ENCODE measurements at places on chromosomes 7 and 10.

DNA sequence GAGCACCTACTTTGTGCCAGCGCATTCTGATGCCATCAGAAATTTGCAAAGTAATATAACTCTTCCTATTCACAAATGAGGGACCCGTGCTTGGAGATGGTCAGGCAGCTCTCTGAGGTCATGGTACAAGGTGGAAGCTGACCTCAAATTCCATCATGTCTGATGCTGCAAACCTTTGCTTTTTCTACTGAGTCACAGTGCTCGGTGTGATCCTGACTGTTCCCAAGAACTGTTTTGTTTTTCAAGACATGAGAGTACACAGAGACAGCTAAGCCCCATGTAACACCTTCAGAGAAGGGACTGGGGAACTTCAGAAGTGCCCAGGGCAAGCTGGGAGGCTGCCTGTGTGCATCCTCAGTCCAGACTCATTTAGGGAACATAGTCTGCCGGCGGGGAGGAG is 111.3 kb downstream of the FRMD4A start:
- DNase-seq: no peak

DNA sequence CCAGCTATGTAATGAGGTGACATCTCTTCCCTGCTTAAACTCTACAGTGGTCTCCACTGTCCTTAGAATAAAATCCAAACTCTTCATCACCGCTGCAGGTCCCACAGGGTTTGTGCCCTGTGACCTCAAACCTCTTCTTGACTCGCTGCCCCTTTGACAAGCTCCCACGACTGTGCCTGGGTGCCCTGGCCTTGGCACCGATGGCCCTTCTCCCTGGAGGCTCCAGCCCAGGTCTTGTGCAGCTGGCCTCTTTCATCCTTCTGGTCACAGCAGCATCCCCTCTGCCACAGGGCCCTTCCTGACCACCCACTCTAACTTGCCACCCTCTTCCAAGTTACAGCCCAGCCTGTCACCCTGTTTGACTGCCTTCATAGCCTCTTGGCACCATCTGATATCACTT is 108.2 kb downstream of the DLG5 start:
- DNase-seq: no peak

DNA sequence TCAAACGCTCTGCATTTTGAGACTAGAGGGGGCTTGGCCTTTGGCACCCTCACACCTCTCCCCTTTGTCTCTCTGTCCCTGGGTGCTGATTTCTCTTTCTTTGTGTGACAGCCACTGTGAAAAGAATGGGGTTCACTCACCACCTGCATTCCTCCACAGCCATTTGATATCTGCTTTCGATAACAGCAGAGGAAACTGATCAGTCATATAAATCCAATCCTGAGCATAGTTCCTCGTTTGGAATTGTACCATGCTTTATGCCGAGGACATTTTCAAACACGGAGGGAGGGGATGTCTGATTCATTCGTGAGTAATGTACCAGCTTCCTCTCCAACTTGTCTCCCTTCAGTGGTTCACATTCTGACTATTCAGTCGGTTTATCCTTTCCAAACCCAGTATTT is 15.8 kb downstream of the MET start:
- DNase-seq: no peak

GRCh38 chr7:20311743-20312042 is 19.0 kb upstream of the ITGB8 start:
- DNase-seq: no peak

- DNase-seq: no peak
Observed at GRCh38 chr7:28477041-28477442, 64.7 kb downstream of the CREB5 start.

DNA sequence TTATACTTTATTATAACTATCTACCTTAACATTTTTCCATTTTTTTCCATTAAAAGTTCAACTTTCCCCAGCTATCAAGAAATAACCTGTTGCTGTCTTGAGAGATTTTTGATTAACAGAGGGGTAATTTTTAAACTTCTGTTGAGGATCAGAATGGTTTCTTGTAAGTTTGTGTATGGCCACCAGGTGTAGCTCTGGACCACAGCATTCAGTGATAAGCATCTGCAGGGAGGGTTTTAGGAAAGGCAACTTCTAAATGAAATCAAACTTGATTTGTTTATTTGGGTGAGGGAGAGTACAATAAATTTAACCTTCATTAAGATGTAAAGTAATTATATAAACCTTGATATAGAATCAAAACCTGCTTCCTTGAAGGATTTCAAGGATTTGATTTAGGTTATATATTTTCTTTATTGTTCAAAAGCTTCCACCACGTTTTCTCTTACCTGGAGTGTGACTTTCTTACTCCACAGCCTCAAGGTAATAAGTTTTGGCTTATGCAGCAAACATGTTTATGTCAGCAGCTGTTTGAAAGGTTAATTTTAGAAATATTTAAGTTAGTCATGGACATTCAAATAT is 153.3 kb downstream of the STK31 start:
- DNase-seq: no peak

GRCh38 chr10:45261946-45262345 is 53.5 kb downstream of the OR13A1 start:
- no peak for DNase-seq

- DNase-seq: no peak
Observed at GRCh38 chr10:103564116-103564501, 70.6 kb downstream of the NEURL1 start.

DNA sequence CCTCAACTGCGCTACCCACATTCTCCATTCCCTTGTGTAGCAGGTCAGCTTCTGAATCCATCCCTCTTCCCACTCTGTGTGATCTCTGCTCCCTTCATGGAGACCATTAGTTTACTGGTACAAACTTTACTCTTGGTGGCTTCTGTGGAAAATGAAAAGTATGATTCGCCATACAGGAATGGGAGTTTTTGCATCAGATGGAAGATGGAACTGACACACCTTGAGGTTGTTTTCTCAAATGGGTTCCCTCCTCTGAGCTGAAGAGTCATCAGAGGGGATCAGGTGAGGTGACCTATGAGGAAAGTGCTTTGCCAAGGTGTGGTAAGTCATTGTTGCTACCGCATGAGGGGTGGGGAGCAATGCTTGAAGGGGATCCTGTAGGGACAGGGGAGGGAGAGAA is 266.8 kb downstream of the INHBA start:
- DNase-seq: no peak

GRCh38 chr10:22667093-22667480 is 47.3 kb downstream of the PIP4K2A start:
- DNase-seq: no peak

DNA sequence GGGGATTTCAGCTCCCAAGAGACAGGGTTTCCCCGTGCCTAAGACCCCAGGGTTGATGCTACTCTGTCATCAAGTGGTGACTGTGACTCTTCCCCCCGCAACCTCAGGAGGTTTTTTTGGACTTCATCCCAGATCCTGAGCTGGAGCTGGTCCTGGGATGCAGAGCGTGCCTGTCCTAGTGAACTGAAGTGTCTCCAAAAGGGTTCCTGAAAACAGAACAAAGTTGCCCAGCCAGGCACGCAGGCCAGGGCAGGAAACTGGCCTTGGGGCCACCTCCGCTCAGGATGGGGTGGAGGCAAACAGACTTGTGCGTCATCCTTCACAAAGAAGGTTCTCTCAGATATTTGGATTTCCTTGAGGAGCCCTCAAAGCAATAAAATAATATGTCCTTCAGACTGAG is 118.9 kb downstream of the ITIH5 start:
- DNase-seq: no peak

DNA sequence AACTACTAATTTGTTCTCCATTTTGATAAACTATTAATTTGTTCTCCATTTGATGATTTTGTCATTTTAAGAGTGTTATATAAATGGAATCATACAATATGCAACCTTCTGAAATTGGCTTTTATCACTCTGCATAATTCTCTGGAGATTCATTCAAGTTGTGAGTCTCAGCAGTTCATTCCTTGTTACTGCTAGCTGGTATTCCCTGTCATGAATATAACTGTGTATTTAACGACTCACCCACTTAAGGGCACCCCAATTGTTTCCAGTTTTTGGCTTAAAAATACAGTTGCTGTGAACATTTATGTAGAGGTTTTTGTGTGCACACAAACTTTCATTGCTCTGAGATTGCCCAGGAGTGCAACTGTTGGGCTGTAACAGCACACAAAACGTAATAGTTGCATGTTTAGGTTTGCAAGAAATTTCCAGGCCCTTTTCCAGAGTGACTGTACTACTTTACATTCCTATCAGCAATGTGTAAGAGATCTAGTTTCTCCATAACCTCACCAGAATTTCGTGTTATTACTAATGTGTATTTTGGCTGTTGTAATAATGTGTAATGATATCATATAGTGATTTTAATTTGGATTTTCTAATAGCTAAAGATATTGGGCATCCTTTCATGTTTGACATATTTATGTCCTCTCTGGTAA is 153.2 kb upstream of the ADCY1 start:
- DNase-seq: no peak

- DNase-seq: no peak
Observed at GRCh38 chr7:131483586-131483985, 72.8 kb downstream of the PODXL start.

GRCh38 chr10:61981460-61981859 is 80.0 kb downstream of the ARID5B start:
- DNase-seq: no peak

DNA sequence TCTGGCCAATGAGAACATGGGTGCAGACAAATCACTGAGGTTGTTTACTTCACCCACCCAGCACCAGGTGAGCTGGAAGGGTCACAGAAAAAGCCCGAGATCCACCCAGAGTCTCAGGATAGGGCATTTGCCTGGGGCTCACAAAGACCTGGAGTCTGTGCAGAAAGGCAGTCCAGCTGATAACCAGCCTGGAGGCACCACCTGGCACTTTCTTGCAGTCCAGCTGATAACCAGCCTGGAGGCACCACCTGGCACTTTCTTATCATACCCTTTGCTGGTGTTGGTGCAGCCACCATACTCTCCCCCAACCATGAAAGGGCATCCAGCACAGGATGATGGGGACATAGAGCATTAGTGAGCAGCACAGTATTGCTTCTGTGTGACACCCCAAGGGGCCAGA is 104.1 kb downstream of the PPP1R3C start:
- DNase-seq: no peak

DNA sequence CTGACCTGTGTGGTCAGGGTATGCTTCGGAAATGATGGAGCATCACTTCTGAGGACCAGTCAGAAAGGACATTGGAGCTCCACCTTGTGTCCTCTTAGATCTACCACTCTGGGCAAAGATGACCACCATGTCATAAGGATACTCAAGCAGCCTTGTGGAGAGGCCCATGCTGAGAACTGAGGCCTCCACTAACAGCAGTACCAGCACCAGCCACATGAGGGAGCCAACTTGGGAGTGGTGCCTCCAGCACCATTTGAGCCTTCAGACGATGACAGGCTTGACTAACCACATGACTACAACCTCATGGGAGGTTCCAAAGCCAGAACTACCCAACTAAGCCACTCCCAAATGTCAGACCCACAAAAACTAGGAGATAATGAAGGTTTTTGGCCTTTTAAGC is 116.0 kb downstream of the NPTX2 start:
- DNase-seq: no peak

DNA sequence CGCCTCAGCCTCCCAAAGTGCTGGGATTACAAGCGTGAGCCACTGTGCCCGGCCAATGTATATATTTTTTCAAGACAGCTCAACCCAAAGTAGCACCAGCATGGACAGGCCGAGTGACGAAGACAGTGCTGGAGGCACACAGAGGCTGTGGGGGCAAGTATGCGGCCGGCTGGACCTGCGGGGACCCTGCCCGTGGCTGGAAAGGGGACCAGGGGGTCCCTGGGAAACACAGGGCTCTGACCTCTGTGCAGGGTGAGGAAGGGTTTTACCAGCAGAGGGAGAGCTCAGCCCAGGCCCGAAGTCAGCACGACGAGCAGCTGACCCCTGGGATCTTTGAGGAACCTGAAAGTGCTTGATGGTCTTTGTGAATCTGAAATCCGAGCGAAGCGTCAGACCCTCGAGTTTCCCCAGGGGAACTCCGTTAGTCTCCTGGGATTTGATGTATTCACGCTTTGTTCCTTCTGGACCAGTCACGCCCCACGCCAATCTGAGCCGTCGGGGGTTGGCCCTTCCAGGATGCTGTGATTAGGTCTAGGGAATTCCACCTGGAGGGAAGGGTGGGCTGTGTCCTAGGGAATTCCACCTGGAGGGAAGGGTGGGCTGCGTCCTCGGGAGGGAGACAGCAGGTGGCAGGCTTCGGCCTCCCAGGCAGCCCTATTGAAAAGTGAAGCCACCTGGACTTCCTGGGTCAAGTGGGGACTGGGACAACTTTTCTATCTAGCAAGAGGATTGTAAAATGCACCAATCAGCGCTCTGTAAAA is 10.9 kb upstream of the ZFAND2A start:
- no peak for DNase-seq

DNA sequence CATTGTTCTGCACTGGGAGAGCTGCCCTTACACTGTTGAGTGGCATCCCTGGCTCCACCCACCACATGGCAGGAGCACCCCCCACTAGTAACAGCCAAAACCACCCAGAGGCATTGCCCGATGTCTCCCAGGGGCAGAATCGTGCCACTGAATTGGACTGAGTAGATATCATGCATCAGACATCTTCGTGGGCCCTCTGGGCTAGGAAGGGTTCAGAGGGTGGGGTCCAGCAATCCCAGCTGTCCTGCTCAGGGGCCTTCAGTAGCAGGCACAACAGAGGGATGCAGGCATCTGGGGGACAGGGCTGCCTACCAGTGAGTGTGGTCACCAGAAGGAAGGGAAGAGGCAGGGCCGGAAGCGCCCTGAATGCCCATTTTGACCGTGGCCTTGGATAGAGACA is 119.7 kb upstream of the PPP2R2D start:
- no peak for DNase-seq

- no peak for DNase-seq
Observed at GRCh38 chr10:31095677-31096560, 64.3 kb upstream of the ZNF438 start.

DNA sequence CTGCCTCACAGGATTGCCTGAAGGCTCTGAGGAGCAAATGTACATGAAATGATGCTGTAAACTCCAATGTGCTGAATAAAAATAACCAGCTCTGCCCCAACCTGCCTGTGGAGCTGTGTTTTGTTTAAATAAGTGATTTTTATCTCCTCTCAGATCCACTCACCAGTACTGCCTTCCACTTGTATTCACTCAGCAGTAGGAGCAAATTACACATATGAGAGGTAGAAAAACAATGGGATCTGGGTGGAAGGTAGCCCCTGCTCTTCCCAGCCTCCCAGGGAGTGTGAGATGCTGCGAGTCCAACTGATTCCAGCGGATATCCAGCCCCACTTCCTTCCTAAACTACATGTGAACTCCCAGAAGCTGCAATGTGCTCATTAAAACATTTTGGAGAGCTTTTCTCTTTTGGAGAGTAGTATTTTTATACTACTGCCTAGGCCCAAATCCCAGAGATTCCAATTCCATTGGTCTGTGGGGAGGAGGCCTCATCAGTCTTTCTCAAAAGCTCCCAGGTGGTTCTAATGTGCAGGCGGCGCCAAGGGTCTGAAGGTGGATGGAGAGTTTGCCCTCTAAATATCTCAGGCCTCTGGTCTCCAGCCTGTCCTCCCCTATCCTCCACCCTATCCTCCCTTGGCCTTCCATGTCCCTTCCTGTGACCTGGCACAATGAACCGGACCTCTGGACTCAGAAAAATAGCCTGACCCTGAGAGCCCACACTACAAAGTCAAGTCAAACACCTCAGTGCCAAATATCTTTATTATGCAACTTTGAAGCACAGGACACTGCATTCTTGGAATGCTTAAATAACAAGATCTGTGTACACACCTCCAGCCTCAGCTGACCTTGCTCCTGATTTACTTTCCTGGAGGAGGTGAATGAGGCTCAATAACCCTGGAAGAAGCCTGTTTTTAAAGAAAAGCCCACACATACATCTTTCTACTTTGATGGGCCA is 46.2 kb downstream of the CPVL start:
- no peak for DNase-seq

Data from left cardiac atrium (tissue), 4 donors.